ENCODE measurements at places on chromosomes 3 and 15. TPM values are rescaled to one million over a fixed set of nuclear protein-coding genes. Genes with fewer than 3 reads are reported as not detected.

DNA sequence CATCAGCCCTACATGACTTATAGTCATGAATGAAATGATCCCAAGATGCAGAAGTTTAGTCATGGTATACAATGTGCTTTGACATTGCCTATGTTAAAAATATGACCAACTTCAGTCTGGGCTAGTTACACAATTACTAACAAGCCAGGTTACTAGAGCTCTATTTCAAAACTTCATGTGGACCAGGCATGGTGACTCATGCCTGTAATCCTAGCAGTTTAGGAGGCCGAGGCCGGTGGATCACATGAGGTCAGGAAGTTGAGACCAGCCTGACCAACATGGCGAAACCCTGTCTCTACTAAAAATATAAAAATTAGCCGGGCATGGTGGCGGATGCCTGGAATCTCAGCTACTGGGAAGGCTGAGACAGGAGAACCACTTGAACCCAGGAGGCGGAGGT, 613.0 kb downstream of the CADM2 start:
- DNase-seq: no peak

DNA sequence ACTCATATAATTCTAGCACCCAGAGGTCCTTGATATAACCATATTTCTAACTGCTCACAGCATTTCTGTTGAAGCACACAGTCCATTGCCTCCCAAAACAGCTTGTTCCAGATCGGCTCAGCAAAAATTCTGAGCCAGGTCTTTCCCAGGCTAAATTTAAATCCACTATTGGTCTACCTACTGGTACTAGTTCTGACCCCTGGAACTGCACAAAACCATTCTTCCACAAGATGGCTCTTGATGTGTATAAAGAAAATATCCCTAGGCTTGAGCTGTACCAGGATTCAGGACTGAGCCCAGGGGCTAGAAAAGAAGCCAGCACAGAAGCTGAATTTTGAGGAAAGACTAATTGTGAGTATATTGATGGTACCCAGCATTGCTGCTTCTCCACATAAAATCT, 75.4 kb upstream of the ABHD17C start:
- DNase-seq: no peak

- DNase-seq: no peak
Measured at GRCh38 chr15:89195836-89196235, 25.5 kb downstream of the RLBP1 start.

DNA sequence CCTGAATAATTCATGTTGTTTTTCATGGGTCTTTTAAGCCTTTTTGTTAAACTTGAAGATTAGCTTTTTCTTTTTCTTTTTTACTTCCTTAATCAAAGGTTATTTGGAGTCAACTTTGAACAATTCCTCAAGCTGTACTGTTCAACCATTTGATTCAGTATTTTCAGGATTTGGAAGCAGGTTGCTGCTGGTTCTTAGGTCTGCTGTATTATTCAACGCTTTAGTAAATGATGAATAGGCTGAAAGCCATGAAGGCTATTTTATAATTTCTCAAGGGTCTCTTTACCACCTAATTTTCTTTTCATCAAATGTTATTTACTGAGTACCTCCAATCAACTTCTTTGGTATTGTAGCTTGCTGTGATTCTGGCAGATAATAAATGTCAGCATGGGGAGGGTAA, 45.8 kb upstream of the KBTBD8 start:
- no peak for DNase-seq

DNA sequence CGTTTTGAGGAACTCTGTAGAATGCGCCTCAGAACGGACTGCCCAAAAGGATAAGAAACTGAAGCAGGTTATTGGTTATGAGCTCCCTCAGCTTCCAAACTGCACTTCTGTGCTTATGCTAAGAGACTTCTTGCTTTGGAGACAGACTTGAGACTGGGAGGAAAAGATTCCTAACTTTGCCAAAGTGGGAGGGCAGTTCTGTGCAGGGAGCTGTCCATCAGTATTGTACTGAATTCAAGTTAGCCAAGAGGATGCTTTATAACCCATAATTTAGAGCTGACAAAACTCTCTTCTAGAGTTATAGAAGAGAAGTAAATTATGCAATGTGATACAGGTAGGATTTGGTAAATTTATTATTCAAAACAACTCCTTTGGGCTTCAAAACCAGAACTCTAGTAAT, 519.8 kb upstream of the GBE1 start:
- DNase-seq: peak; percentile 12

GRCh38 chr3:23913182-23913581, 3.6 kb downstream of the NKIRAS1 start:
- no peak for DNase-seq

GOLGA8T gene
- not detected for polyA plus RNA-seq

All from renal pelvis (tissue), 12 donors.